T-cell (primary cell): ENCODE measurements at places on chromosomes 7 and 10. TPM values are rescaled to one million over a fixed set of nuclear protein-coding genes. Genes with fewer than 3 reads are reported as not detected.

- no peak overlapping the region for H3K4me3 ChIP-seq
- peaks cover 8% of the 10 kb centered on the region for H3K27me3 ChIP-seq
- no peaks in the 10 kb centered on the region for H3K4me1 ChIP-seq
- no peak overlapping the region for H3K27ac ChIP-seq
- no peaks in the 10 kb centered on the region for H3K36me3 ChIP-seq
Observed at GRCh38 chr10:4576206-4576605, 249.8 kb upstream of the AKR1E2 start.

GRCh38 chr7:51606601-51607154 is 290.1 kb upstream of the COBL start:
- no peak for DNase-seq
- H3K27ac ChIP-seq: no peak overlapping the region
- H3K4me3 ChIP-seq: no peak overlapping the region
- H3K27me3 ChIP-seq: peaks cover 2% of the 10 kb centered on the region
- no peaks in the 10 kb centered on the region for H3K4me1 ChIP-seq

PAPOLB gene
- total RNA-seq: not detected

NKX1-2 gene
- not detected for total RNA-seq

GDF10 gene
- total RNA-seq: 0.20 TPM

CTAGE4 gene
- total RNA-seq: 1.9 TPM
